ENCODE measurements at places on chromosomes 2 and 18. TPM values are rescaled to one million over a fixed set of nuclear protein-coding genes. Genes with fewer than 3 reads are reported as not detected.

CCDC178 gene
- 0.13 TPM for total RNA-seq

HDHD2 gene
- total RNA-seq, result 14.0 TPM

REG3A gene
- not detected for total RNA-seq

CLASP1 gene
- total RNA-seq, result 31.2 TPM

UGT1A4 gene
- total RNA-seq, result not detected

SPP2 gene
- total RNA-seq, result not detected
